ENCODE measurements at places on chromosomes 4 and X.

- no peak for DNase-seq
These were observed 377.9 kb upstream of the EMCN start for GRCh38 chr4:100895556-100896197.

DNA sequence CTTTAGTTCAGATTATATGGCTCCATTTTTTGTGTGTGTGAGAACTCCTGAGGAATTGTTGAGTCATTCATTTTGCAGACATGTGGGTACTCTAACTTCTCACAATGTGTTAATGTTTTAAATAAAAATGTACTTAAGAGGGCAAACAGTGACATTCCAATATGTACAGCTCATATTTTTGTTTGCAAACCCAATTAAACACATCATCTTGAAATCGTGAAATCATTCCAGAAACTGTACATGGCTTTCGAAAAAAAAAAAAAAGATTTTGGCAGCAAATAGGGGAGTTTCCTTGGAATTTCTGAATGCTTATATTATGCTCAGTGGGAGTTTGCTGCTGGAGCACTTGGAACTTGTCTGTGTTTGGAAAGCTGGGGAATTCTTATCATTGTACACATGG lies 85.0 kb downstream of the HPGD start:
- DNase-seq = no peak

DNA sequence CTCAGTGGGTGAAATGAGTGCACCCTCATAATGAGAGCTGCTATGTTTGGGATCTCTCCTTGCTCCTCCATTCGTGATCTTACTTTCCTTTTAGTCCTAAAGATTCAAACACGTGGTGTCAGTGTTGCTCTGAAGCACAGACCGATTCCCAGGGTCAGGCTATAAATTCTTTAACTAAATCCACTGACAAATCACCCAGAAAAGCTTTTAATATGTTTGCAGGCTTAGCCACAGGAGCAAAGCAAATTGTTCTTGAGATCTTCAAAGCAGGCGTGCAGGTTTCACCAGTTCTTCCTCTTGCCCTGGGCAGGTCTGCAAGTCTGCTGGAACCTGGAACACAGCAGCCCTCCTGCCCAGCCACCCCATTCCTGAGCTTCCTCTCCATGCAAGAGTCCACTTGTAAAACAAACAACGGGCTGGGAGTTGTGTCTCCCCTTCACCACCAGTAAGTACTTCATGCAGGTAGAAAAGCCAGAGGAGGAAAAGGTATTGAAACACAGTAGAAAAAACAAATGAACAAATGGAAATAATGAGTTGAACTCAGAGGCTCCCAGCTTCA lies 70.1 kb upstream of the ENPP6 start:
- no peak for DNase-seq

DNA sequence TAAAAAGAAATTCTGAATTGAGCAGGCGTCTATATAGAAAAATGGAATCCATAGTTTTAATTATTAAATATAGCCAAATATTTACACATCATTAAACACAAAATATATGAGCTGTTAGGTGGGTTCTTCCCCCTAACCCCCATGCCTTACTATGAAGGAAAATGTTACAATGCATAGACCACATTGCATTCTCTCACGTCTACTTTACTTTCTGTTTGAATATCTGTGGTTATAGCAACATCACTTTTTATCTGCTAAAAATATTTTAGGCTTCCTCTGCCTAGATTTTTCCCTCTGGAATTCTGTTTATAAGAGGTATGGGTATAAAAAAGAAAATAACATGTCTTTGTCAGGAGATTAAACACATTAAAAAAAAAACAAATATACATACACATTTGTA lies 73.1 kb downstream of the MAML3 start:
- no peak for DNase-seq

- no peak for DNase-seq
These were observed 2.6 kb upstream of the HPGDS start for GRCh38 chr4:94345266-94345665.

DNA sequence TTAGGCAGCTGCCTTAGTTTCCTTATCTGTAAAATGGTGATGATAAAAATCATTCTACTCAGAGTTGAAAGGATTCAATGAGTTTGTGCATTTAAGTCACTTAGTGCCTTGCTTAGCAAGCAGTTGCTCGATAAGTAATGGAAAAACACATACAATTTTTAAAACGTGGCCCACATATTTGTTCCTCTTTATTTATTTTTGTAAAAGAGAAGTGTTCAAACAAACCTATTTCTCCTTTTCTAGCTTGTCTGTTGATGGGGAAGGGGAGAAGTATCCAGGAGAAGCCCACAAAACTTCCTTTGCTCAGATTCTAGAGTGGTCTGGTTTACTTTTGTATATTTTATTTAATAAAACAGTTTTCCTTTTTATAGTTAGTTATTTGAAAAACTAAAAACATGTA lies 3.3 kb upstream of the HPGDS start:
- DNase-seq = no peak

GRCh38 chr4:173518425-173519102 lies 11.5 kb downstream of the HAND2 start:
- DNase-seq = no peak

GRCh38 chr4:80088471-80088870 lies 15.4 kb upstream of the ANTXR2 start:
- DNase-seq = no peak

GRCh38 chrX:121013897-121014455 lies 28.4 kb upstream of the CT47A1 start:
- no peak for DNase-seq

GRCh38 chrX:17441965-17442364 lies 67.0 kb downstream of the NHS start:
- DNase-seq = no peak

GRCh38 chrX:144327495-144327894 lies 443.6 kb downstream of the UBE2NL start:
- DNase-seq = no peak

DNA sequence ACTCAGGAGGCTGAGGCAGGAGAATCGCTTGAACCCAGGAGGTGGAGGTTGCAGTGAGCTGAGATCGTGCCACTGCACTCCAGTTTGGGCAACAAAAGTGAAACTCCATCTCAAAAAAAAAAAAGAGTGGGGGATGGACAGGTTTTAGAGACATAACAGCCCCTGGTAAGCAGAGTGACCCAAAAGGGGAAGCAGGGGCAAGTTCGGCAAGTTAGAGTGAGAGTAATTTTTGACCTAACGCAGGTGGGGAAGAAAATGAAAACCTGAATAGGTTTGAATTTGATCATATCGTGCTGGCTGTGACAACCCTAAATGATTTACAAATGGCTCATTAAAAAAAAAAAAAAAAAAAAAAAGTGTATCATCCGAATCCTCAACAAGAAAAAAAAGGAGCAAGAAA lies 25.7 kb upstream of the TMEM131L start:
- DNase-seq = no peak

GRCh38 chr4:90951037-90951436 lies 823.8 kb downstream of the CCSER1 start:
- no peak for DNase-seq

DNA sequence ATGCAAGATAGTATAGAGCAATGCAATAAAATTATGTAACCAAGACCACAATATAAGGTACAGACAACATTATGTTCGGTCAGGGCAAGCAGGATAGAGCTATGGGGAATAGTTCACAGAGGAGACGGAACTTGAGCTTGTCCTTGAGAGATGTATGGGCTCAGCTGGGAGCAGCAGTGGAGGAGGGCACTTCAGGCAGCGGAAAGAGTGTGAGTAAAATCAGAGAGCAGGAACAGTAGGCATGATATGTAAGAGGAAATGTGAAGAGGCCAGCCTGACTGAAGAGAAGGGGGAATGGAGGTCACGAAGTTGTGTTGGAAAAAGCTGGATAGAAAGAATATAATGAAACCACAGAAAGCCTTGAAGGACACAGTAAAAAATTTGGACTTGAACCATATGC lies 217.2 kb upstream of the NOCT start:
- no peak for DNase-seq
